ENCODE measurements at places on chromosomes 2 and 18.
A peak's percentile ranks its signal among the peaks of the same experiment; 100 is the strongest.

- peak; percentile 76 for DNase-seq
These were observed 79.9 kb downstream of the PARD3B start for GRCh38 chr2:204625135-204625534.

DNA sequence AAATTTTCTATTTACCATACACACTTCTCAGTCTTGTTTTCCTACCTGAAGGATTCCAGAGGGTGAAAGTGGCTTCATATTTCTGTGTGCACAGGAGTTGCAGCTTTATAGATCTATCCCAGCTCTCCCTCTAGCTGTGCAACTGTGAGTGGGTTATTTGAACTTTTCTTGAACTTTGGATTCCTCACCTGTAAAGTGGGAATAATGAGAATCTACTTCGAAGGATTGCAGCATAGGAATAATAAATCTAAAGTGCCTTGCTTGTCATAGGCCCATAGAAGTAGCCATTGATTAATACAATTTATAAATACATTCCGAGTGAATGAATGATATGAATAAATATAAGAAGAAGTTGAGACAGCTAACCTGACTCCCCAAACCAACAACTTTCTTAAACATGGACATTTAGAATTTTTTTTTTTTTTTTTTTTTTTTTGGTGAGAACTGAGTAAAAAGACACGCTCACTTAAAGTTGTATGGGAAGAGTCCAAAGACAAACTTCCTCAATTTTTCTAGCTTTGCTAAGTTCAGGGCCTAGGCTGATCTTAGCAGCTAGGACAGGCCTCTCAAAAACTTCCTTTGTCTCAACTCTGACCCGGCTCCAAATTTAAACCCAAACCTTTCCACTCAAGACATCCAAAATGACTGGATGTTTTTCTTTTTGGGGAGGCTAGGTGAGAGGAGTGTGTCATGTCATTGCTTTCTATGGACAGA is 203.3 kb upstream of the FBXO11 start:
- no peak for DNase-seq

DNA sequence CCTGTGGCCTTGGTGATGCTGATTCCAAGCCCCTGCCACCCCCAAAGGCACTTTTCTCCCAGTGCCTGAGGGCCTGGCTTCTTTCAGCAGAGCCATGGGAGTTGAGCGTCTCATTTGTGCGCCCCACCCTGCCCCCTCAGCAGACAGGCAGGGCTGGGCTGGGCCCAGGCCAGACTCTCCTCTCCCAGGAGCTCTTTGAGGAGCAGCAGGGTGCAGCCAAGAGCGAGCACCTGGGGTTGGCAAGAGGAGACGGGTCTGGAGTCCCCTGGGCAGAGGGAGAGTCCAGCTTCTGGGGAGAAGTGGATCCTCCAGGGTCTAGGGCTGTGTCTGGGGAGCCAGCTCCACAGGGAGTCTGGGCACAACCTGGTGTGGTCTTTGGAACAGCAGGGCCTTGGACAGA is 21.2 kb downstream of the NPPC start:
- no peak for DNase-seq

DNA sequence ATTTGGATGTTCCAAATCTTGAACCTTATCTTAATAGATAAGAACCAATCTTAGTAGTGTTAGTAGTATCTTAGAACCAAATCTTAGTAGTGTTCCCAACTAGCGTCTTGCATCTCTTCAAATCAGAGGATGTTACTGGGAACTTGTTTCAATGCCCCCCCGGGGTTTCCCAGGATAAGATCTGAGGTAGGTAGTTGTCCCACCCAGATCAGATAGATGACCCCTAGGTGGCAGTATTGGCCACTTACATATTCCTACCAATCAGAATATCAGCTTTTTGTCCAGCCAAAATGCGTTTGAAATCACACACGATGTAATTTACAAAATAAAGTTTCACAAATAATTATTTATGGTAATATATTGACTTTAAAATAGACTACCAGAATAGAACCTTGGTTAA is 314.8 kb downstream of the MBD2 start:
- peak; percentile 4 for DNase-seq

GRCh38 chr2:127371037-127371436 is 16.7 kb downstream of the MAP3K2 start:
- DNase-seq, result no peak

DNA sequence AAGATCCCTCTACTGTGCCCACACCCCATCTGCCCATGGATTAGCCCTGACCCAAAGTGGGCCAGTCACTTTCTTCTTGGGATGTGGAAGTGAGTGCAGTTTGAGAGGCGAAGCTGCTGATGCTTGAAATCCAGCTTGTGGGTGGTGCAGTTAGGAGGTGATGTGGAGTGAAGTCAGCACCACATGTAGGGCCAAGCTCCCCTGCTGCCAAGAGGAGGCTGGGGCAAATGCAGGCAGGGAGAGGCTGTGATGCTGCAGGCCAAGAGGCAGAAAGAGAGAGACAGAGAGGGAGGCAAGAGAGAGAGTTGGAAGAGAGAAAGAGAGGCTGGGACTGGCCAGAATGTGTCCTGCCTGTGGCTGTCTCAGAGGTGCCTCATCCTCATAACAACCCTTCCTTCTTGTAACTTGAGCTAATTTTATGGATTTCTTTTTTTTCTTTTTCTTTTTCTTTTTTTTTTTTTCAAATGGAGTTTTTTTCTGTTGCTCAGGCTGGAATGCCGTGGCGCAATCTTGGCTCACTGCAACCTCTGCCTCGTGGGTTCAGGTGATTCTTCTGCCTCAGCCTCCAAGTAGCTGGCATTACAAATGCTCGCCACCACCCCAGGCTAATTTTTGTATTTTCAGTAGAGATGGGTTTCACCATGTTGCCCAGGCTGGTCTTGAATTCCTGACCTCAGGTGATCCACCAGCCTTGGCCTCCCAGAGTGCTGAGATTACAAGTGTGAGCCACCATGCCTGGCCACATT is 35.3 kb upstream of the CAB39 start:
- no peak for DNase-seq

- no peak for DNase-seq
These were observed 6.1 kb upstream of the EMX1 start for GRCh38 chr2:72911256-72911655.

DNA sequence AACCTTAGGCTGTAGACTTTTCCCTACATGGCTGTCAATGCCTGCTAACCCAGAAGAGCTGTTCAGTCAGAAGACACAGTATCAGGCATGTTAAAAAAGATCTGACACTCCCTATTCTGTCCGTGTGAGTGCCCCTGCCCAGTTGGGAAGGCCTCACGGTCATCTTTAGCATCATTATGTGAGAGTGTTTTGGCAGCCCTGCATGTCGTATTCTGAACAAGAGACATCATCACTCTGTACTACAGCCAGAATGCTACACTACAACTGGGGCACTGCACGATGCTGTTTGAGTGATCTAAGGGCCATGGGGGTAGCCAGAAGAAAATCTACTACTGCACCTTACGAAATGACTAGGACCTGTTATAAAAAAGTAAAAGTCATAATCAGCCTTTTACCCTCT is 67.2 kb downstream of the GREB1L start:
- DNase-seq, result peak; percentile 24

DNA sequence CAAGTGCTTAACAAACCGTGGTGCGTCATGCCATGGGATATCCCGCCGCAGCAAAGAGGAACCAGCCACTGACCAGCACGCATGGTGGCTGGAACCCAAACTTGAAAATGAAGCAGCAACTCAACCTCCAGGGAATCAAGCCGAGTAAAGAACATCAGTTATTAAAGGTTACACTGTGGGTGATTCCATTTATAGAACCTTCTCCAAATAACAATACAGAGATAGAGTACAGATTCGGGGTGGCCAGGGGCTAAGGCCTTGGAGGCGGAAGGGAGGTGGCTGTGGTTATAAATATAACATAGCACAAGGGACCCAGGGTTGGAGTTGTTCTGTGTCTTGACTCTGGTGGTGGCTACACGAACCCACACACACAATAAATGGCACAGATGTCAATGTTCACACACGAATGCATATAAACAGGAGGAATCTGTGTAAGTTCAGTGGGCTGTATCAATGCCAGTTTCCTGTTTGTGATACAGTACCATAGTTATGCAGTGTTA is 123.1 kb downstream of the EIPR1 start:
- DNase-seq, result no peak

GRCh38 chr2:126288362-126288761 is 367.6 kb upstream of the GYPC start:
- no peak for DNase-seq

DNA sequence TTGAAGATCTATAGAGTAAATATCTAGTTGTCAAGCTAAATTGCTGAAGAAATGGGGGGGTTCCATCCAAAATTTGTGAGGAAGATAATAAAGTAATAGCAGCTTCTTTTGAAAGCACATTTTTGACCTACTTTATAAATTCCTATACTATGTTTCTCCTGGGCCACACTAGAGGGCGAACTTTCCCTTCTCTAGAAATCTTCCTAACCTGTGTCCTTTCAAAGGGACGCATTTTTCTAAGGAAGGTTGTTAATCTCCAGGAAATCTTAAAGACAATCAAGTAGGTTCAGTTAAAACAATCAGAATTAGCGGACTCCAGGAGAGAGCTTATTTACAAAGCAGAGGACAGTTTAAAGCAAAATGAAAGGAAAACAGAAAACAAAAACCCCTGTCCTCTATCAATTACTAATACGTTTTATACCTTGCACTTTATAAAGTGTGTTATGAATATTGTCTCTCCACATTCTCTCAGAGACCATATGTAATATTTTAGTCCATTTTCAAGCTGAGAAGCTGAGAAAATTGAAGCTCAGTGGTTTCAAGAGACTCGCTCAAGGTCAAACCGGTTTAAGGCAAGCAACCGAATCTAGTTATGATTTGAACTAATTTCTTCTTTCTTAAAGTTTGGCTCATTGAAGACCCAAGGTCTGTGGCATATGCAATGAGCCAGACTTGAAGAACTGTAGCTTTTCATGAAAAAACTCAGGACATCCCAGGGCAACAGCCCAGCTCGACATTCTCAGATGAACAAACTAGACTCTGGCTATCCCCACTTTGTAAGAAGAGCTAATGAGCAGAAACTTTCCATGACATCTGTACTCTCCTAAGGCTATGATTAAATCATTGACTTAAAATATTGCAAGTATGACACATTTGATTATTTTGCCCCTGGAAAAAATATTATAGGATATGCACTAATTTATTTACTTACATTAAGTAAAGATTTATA is 273.6 kb downstream of the PAX3 start:
- DNase-seq, result peak; percentile 28

DNA sequence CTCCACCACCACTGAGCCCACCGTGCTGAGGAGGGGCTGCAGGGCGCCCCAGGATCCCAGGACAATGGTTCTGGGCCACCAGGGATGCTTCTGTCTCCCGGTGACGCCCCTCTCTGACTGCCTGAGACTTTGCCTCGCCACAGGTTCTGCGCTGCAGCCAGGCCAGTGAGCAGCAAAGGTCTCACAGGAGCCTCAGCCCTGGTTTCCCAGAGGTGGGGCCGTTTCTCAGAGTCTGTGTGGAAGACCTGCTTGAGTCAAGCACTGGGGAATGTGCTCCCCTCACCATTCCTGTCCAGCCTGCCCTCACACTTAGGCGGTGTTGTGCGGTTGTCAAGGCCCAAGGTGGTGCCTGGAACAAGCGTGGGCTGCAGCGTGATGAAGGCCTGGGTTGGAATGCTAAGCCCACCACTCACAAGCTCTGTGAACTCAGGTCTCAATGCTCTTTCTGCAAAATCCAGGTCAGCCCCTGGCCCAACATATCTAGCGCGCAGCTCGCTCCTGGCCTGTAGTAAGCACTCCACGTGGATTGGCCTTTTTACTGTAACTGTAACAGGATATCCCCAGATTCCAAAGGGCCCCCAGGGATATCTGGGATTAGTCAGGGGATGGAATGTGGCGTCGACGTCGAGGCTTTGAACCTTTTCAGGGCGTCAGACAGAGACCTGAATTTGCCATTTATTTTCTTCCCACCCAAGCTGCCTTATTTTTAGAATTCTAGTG is 47.6 kb downstream of the PLB1 start:
- DNase-seq, result no peak

- peak; percentile 6 for DNase-seq
These were observed 24.0 kb upstream of the SULT1C3 start for GRCh38 chr2:108215794-108216211.

DNA sequence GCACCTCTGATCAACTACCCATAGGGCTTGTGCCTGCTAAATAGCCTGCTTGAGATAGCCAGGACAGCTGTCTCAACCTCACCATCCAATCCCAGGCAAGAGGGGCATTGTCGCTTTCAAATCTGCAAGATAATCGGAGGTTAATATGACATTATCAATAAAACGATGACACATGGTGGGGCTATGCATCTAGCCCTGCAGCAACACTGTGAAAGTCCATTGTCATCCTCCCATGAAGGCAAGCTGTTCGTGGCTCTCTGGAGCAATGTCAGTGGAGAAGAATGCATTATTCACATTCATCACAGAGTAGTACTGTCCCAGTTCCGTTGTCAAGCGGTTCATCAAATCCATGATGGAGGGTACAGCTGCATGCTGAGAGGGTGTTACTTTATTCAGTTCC is 18.9 kb upstream of the KLHL23 start:
- peak; percentile 78 for DNase-seq

GRCh38 chr2:3051266-3051665 is 326.4 kb downstream of the EIPR1 start:
- DNase-seq, result no peak

- DNase-seq, result no peak
These were observed 73.9 kb downstream of the SETBP1 start for GRCh38 chr18:44754567-44754966.

DNA sequence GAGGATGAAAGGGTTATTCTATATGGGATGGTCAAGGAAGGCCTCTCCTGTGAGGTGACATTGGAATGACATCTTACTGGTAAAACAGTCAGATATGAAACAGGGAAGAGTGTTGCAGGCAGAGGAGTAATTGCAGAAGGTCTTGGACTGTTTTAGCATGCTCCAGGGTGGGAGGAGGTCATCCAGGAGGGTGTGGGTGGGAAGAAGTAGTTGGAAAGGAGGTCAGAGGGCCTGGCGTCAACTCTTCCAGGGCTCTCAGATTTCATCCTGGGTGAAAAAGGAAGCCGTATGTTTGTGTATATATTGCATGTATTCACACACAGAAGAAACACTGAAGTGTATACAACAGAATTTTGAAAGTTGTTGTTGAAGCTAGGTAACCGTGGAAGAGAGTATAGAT is 48.2 kb downstream of the ATP9B start:
- no peak for DNase-seq

DNA sequence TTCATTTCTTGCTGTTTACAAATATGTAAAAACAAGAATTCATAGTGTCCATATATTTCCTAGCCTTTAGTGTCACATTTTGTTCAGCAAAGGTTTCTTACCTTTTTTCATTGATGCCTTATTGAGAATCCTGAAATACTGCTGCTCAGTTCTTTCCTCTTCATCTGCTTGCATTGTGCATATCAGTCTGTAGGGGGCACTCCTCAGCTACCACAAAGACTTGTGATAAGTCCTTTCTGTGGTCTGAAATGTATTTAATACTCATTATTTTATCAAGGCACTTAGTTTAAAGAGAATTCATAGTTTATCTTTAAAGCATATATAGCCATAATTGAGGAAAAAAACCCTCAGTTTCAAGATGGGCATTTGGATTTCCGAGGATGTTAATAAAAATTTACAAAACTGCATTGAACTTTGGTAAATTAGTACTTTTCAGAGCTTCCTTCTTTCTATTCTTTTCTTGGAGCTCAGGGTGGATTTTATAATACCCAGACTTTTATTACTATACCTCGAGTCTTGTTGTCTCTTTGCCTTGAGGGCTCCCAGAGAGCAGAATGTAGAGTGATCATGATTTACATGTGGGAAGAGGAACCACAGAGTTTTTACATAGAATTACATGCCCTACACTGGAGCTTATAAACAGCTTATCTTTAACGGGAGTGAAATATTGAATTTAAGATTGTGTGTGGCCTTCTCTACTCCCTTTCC is 570.1 kb downstream of the PLCL1 start:
- peak; percentile 50 for DNase-seq

- no peak for DNase-seq
These were observed 28.7 kb downstream of the LBH start for GRCh38 chr2:30259827-30260679.
